ENCODE measurements at places on chromosomes 11 and 22.

- DNase-seq = no peak
These were observed 48.2 kb upstream of the ANO1 start for GRCh38 chr11:70029861-70030380.

GRCh38 chr11:126840201-126840886 lies 160.2 kb downstream of the KIRREL3 start:
- no peak for DNase-seq

- no peak for DNase-seq
These were observed 196.9 kb downstream of the CSNK2A3 start for GRCh38 chr11:11155962-11156815.

DNA sequence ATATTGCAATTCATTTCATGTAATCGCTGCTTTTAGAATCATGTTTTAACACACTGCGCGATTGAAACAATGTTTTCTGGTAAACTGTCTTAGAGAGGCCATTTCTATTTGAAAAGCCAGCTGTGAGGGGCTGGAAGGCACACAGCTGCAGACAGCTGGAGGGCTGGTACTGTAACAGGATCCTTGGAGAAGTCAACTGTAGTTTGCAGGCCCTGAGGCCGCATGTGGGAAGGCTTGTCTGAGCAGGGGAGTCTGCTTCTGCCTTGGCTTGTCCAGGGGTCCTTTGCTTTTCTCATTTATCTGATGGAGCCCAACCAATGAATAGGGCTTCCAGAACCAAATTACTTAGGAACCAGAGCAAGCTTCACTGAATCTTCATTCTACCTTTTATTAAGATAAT lies 313.5 kb downstream of the BLID start:
- no peak for DNase-seq

GRCh38 chr11:36534276-36534840 lies 24.3 kb upstream of the TRAF6 start:
- no peak for DNase-seq

GRCh38 chr11:114272311-114272710 lies 23.9 kb upstream of the NNMT start:
- no peak for DNase-seq

DNA sequence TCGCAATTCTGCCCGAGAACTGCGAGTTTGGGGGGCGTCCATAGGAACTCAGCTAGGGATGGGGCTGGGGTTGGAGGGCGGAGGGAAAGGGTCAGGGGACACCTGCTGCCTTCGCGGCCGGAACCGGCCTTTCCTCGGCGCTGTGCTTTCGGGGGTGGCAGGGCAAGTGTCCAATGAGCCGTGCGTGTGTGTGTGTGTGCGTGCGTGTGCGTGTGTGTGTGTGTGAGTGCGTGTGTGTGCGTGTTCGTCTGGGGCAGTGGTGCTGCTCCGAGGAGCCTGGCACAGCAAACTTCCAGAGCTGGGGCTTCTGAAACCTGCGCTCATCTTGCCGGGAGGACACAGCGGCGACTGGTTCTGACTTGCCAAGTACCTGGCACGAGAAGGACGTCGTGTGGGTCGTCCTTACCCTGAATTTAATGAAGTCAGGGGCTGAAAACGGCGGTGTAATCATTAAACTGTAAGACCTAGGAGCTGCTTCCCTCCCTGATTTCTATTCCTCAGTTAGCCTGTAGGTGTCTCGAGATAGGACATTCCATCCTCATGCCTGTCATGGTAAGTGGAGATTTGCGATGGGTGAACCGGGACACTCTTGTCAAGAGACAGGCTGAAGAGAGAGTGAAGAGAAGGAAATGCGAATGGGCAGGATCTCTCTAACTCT lies 27.0 kb upstream of the AMOTL1 start:
- no peak for DNase-seq

GRCh38 chr11:17905477-17905876 lies 107.4 kb downstream of the SERGEF start:
- DNase-seq = no peak

DNA sequence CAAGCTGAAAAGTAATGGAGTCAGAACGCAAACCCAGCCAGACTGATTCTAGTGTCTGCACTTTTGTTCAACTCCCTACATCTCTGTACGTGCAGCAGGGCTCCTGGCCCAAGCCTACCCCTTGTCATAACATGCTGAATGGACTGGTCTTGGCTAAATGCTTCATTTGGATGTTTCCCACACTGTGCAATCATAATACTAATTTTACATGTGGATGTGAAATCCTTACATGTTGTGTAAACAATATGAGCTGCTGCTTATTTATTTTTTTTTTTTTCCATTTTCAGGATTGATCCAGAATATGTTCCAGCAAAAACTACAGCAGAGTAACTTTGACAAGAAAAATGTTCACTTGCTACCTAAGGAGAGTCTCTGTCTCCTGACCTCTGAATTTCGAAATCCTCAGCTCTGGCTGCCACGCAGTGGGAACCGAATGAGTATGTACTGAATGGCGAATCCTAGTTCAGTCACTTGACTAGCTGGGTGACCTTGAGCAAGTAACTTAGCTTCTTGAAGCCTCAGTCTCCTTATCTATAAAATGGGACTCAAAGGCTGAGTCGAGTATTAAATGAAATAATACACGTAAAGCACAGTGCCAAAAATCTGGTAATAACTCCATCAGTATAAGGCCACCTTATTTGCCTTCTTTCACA lies 133.4 kb downstream of the EHF start:
- DNase-seq = no peak

- DNase-seq = no peak
These were observed 15.5 kb upstream of the RAC2 start for GRCh38 chr22:37259540-37260029.

- DNase-seq = peak; percentile 90
These were observed 68.5 kb downstream of the DHCR7 start for GRCh38 chr11:71379701-71380100.

DNA sequence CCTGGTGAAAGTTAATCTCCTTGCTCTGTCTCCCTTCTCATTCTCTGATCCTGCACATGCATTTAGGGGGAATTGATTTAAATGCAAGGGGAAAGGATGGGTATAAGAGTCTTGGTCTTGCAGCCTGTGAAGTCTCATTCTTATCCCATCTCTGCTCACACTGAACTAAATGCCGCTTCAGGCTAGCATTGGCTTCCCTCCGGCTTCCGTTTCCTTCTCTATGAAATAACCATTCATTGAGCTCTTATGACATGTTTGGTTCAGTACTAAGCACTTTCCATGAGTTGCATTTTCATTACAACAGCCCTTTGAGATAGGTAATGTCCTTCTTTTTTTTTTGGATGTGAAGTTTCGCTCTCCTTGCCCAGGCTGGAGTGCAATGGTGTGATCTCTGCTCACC lies 5.6 kb downstream of the ZBTB16 start:
- DNase-seq = no peak

All from NCI-H1417 treated with DMSO at 0.1 percent for 48 hours (cell line).